ENCODE measurements at places on chromosomes 3 and 15.

DNA sequence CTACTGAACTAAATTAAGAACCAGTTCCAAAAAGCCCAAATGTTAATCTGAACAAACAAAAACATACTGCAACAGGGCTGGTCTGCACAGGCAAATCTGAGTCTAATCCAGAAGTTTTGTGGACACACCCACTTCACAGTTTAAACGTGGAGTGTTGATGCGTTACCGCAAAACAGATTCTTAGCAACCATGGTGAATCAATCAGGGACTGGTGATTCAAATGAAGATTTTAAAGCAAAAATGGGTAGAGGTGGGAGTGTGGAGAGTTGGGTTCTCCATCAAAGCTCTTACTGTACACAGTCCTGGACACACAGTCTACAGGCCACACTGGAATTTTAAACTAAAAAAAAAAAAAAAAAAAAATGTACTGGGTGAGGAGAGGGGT is 5.2 kb downstream of the ANXA2 start:
- DNase-seq: no peak

GRCh38 chr15:40016224-40016865 is 22.6 kb downstream of the SRP14 start:
- DNase-seq: peak; percentile 44

GRCh38 chr3:124459678-124460077 is 270.6 kb upstream of the UMPS start:
- no peak for DNase-seq

- no peak for DNase-seq
Observed at GRCh38 chr3:11534011-11534792, 109.5 kb downstream of the VGLL4 start.
